ENCODE measurements at places on chromosomes 16 and 17. TPM values are rescaled to one million over a fixed set of nuclear protein-coding genes. Genes with fewer than 3 reads are reported as not detected.

C17orf113 gene
- polyA plus RNA-seq, result 0.92 TPM

DNA sequence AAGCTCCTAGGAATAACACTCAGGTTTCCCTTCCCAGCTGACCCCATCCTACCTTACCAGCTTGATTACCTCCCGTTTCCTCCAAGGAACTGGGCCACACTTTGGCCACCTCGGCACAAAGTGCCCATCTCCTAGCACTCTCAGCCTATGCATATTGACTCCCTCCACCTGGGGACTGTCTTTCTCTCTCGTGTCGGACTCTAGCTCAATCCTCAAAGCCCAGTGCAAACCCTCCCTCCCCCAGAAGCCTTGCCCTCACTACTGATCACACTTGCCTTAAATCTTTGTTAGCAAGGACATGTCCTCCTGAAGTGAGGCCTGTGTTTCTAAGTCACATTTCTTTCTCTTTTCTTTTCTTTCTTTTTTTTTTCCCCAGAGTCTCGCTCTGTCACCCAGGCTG lies 2.6 kb upstream of the RAB26 start:
- no peak for DNase-seq

GRCh38 chr17:41402161-41402560 lies 4.8 kb upstream of the KRT31 start:
- DNase-seq, result no peak

GRCh38 chr16:22948603-22949368 lies 134.8 kb downstream of the HS3ST2 start:
- peak; percentile 57 for DNase-seq

- DNase-seq, result peak; percentile 74
Observed at GRCh38 chr16:16127469-16128116, 95.7 kb downstream of the ABCC6 start.

ANKS4B gene
- polyA plus RNA-seq, result 0.23 TPM

GRCh38 chr16:69526831-69527655 lies 38.7 kb upstream of the NFAT5 start:
- DNase-seq, result no peak

RNF227 gene
- 1.2 TPM for polyA plus RNA-seq

DNA sequence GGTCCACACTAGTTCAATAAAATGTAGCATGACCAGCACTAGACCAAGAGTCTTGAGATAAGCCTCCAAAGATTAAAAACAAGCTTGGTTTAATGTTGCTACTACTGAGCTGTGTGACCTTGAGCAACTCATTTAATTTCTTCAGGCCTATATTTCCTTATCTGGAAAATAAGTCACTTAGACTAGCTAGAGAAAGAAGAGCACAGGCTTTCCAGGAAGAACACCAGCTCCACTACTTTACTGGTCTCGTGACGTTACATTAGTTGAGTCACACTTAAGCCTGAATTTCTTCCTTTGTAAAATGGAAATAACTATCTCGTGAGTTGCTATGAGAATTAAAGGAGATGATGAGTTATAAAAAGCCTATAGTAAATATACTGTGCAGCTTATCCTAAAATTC lies 5.4 kb downstream of the HELZ start:
- DNase-seq, result no peak

ACSM3 gene
- 114 TPM for polyA plus RNA-seq

DNA sequence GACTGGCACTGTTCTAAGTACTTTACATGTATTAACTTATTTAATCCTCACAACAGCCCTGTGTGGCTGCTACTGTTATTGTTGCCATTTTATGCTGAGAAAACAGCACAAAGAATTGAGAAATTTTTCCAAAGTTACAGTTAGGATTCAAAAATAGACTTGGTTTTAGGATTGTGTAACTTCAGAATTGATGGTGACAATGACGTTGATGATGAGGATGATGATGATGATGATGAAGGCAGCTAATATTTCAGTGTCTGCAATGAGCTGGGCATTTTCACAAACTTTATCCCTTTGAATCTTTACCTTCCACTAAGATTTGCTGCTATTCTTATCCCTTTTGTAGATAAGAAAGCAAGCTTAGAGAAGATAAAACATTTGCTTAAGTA lies 22.1 kb downstream of the PRKCB start:
- no peak for DNase-seq

DNA sequence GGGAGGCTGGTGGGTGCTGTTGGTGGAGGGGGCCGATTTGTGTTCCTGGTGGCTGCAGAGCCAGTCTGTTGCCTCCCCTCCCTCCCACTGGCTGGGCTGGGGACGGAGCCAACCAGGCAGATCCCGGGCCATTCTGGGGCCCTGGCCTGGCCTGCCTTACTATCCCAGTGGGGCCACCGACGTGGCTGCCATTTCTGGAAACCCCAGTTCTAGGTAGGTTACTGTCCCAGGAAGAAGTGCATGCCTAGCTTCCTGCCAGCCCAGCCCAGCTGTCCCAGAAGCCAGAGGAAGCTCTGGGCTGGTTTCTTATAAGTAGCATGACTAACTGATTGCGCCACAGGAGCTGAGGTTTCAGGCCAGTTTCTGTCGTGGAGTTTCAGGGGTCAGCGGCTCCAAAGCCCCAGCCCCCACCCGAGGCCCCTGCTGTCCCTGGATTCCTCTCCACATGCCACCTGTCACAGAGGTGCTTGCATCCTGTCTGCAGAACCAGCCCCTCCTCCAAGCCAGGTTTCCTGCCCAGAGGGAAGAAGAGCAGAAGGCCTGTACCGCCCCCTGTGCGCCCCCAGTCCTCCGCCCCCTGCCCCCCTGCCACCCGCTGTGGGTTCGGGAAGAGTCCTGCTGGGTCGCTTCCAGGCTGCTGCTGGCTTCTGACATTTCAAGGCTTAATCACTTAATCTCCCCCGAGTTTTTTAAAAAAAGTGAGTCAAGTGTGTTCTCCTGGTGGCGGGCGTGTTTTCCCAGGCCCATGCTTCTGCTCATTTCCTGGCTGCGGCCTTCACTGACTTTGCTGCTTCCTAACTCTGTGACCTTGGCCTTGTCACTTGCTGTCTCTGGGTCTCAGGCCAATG lies 13.2 kb downstream of the IL4R start:
- DNase-seq, result peak; percentile 71

DNA sequence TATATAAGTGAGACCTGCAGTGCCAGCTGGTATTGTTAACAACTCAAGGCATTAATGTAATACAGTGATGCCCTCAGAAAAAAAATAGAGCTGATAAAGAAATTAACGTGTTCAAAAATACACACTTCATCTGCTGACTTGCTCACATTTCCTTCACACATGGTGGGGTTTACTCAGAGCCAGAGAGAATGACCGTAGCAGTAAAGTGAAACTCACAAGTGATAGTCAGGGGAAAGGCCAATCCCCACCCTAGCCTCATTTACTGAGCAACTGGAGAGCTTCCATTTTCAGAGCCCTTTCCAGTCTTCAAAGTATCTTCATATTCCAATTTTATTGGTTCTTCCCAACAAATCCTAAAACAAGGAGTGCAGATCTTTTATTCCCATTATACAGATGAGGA lies 74.0 kb upstream of the HLF start:
- DNase-seq, result no peak

GRCh38 chr17:50204431-50204830 lies 3.0 kb upstream of the COL1A1 start:
- DNase-seq, result no peak

DNA sequence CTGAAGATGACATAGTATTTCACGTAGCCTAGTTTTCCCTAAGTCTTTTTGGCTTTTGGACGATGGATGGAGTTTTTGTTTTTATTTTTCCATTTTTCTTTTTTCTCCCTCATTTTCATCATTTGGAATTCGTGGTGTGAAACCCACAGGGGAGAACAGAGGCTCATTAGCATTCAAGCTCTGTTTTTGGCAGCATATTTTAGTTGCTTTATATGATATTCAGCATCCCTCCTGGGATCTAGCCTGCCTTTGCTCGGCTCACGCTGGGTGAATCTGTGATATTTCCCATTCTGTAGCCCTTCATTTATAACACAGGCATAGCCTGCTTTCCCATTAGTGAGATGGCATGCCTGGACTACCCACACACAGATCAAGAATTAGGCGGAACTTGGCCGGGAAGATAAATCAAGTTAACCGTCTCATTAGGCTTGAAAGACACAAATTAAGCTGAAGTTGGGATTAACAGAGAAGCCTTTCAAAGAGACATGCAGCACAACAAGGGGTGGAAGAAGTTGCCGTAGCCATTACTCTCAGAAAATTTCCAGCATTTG lies 20.1 kb upstream of the CLEC19A start:
- no peak for DNase-seq

DNA sequence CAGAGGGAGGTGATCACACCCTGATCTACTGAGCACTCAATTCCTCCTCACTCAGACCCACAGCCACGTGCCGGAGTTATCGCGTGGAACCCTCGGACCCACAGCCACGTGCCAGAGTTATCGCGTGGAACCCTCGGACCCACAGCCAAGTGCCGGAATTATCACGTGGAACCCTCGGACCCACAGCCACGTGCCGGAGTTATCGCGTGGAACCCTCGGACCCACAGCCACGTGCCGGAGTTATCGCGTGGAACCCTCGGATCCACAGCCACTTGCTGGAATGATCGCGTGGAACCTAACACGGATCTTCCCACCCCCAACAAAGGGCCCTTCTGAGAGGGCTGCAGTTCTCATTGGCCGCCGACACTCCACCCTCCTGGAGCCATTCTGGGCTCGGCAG lies 97.7 kb downstream of the PGS1 start:
- DNase-seq, result no peak

DNA sequence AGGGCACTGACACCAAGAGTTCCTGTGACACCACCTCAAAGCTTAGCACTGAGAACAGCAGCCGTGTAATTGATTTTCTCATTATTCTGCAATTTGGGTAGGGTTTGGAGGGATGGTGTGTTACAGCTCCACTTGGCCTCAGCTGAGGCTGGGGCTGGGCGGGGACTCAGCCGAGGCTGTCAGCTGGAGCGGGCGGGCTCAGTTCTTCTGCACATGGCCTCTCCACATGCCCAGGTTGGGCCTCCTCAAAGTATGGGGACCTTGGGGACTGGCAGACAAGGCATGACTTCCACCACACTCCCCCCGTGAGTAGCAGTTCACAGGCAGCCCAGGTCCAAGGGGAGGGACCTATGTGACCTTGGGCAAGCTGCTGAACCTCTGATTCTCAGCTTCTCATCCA lies 171.5 kb downstream of the IRF8 start:
- no peak for DNase-seq

GRCh38 chr17:80313160-80313829 lies 52.6 kb downstream of the RNF213 start:
- no peak for DNase-seq

GRCh38 chr17:6570731-6571451 lies 14.5 kb upstream of the PITPNM3 start:
- no peak for DNase-seq

RBFOX1 gene
- not detected for polyA plus RNA-seq

All from stomach (tissue), 19 donors.